ENCODE measurements at places on chromosomes 3 and 15. TPM values are rescaled to one million over a fixed set of nuclear protein-coding genes. Genes with fewer than 3 reads are reported as not detected.

DNA sequence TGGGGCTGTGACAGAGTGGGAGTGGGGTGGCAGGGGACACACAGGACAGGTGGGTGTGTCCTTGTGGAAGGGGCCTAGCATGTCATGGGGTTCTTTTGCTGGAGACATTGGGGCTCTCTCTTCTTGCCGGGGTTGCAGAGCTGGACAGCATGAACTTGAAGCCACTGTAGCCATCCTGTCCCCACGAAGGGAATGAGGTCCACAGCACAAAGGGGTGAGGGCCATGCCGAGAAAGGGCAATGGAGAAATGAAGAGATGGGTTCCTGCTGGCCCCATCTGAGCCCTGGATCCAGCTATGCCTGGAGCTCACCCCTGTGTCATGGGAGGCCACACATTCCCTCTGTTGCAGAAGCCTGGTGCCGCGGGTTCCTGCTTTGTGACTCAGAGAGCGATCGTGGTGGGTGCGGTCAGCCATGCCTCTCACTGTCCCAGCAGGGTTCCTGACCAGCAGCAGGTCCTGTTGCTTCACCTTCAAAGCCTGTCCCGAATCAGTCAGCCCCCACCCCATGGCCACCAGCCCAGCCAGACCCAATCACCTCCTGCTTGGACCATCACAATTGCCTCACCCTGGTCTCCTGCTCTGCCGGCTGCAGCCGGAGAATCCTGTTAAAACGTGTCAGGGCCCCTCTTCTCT is 50.0 kb downstream of the DNAJB8 start:
- H3K27me3 ChIP-seq, result no peaks in the 10 kb centered on the region
- H3K4me1 ChIP-seq, result peaks cover 39% of the 10 kb centered on the region
- H3K36me3 ChIP-seq, result no peaks in the 10 kb centered on the region
- DNase-seq, result peak; percentile 54
- no peak overlapping the region for H3K4me3 ChIP-seq
- peak overlapping the region; percentile 60 for H3K27ac ChIP-seq

GP5 gene
- 0.05 TPM for total RNA-seq

ZIC1 gene
- total RNA-seq, result 0.36 TPM

GRCh38 chr3:137097386-137097785 is 139.6 kb downstream of the IL20RB start:
- H3K27ac ChIP-seq, result no peak overlapping the region
- no peak overlapping the region for H3K4me3 ChIP-seq
- no peak for DNase-seq
- peaks cover 10% of the 10 kb centered on the region for H3K27me3 ChIP-seq
- H3K36me3 ChIP-seq, result no peaks in the 10 kb centered on the region

DNA sequence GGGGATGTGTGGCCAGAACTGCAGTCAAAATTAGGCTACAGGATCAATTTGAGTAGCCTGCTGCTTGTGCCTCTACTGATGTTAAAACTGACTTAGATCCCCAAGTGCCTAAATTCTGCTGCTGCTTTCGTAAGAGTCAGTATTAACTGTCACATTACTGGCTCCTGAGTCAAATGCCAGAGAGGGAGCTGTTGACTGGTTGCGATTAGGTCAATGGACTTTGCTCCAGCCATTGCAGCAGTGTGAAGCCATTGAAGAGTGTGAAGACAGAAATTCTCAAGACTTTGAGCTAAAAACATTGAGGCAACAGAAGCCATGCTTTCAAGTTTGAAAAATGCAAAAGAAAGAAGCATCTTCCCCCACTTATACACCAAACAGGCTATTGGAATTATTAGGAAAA is 151.1 kb upstream of the MITF start:
- H3K27me3 ChIP-seq, result no peaks in the 10 kb centered on the region
- no peak overlapping the region for H3K27ac ChIP-seq
- DNase-seq, result no peak
- H3K4me3 ChIP-seq, result no peak overlapping the region

DNA sequence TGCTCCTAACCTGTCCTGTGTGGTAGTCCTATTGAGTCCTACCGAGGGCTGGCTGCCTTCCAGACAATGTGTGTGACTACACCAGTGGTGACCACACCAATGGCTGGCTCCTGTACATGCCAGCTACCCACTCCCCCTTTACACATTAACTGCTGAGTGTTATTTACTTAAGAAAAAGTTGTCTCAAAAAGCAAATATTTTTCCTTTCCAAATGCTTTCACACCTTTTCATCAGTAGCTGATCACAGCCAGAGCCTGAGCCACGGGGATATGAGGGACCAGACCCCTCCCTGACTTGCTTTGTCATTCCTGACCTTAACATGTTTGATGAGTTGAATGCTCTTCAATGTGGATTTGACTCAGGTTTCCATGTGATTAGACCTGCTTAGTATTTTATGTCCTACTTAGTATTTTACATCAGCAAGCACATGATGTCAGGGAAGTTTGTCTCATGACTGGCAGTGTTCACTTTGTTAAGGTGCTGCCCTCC is 29.6 kb upstream of the GREM1 start:
- DNase-seq, result peak; percentile 28
- H3K36me3 ChIP-seq, result no peaks in the 10 kb centered on the region
- no peak overlapping the region for H3K27ac ChIP-seq
- H3K4me1 ChIP-seq, result no peaks in the 10 kb centered on the region

DNA sequence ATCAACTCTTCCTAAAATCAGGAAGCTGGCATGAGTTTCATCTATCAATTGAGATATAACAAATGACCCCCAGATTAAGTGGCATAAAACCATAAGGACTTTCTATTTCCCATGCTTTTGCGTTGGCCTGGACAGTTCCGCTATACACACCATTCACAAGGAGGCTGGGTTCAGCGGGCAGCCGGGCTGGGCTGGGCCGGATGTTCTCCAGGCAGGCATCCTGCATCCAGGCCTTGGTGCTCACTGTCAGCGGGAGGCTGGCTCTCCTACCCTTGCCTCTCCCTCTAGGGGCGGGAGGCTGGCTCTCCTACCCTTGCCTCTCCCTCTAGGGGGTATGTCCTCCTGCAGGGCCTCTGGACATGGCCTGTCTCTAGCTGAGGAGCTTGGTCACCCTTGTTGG is 266.0 kb upstream of the ARRDC4 start:
- H3K36me3 ChIP-seq, result no peaks in the 10 kb centered on the region
- no peak overlapping the region for H3K4me3 ChIP-seq
- DNase-seq, result no peak

Data from Panc1 (cell line).